Stimulated activated CD4-positive, alpha-beta T cell treated with anti-CD3 and anti-CD28 coated beads, Interleukin-4, amount 100 ng/mL, for 1 hour (primary cell): ENCODE measurements at places on chromosomes 13 and 19.

GRCh38 chr19:4284176-4284958 lies 5.3 kb downstream of the SHD start:
- no peak for DNase-seq

DNA sequence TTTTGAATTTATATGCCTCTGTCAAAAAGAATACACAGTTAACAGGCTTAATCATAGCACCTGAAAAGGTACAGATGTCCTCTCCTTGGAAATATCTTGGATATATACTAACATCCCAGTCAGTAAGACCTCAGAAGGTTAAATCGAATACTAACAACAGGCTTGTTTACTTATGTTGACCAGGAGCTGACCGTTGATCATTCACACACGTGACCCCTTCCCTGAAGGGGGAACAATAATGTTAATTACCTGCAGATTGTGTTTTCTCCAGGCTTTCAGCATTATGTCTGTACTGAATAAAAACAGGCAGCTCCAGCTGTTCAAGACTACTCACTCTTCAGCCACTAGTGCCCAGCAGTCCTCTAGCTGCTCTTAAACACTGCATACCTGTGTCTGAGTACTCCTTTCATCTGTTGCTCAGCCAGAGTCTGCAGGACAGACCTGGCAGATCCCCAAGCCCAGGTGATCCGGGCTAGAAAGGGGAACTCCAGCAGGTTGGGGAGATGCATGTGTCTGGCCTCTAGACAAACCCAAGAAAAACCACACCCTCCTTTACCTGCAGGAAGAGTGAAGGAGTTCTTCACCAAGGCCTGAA lies 163.9 kb downstream of the RNF17 start:
- DNase-seq: no peak

- DNase-seq: no peak
Observed at GRCh38 chr19:33219261-33219815, 6.3 kb downstream of the SLC7A10 start.

GRCh38 chr13:33545492-33545891 lies 259.9 kb upstream of the STARD13 start:
- no peak for DNase-seq

- DNase-seq: no peak
Observed at GRCh38 chr13:21074546-21074945, 13.2 kb upstream of the LATS2 start.

DNA sequence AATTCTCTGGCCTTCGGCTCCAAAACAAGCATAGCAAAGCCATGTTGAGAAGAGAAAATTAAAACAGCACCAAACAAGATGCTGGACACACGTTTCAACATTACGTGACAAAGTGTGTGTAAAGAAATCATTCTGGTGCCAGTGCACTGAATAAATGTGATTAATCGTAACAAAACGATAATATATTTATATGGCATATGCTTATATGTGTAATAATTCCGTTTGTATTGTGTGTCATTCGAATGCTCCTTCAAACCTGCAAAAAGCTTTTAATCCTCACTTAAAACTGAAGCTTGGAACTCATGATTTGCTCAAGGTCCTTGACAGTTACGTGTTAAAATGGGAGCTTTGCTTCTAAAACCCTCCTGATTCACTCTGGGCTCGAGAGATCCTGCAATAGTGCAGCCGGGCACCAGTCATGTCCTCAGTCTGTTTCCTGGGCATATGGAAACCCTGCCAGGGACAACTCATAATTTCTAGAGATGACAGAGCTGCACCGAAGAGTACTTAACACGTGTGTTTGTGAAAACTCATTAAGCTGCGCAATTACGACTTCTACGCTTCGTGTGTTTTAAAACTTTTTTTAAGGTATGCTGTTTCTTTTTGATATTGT lies 731 bp upstream of the AKAP8L start:
- no peak for DNase-seq

DNA sequence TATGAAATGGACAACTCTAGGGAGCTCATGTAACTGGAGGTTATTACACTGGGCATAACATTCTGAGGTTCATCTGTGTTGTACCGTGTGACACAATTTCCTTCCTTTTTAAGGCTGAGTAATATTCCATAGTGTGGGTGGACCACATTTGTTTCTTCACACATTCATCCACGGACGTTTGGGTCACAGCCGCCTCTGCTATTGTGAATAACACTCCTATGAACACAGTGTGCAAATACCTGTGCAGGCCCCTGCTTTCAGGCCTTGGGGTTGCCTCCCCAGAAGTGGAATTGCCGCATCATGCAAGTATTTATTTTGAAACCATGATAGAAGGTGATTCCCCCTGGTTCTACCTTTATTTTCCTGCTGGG lies 63.4 kb upstream of the MCF2L start:
- DNase-seq: no peak
